ENCODE measurements at places on chromosomes 16 and 17.
A peak's percentile ranks its signal among the peaks of the same experiment; 100 is the strongest.

DNA sequence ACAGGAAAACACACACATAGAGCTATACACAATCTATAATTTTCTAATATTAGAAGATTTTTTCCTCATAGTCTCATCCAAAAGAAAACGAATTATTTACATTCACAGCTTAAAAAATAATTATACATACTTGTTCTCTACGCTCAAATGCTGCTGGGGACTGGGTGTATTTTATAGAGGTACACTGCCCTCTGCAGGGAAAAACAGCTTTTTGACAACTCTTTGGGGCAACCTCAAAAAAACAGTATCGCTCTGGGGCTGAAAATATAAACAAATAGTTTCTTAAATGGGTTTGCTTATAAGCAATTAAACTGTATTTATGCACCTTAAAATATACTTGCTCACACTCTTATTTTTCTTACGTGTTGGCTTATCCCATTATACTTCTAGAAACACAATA is 261.8 kb upstream of the PSMD7 start:
- DNase-seq: no peak

DNA sequence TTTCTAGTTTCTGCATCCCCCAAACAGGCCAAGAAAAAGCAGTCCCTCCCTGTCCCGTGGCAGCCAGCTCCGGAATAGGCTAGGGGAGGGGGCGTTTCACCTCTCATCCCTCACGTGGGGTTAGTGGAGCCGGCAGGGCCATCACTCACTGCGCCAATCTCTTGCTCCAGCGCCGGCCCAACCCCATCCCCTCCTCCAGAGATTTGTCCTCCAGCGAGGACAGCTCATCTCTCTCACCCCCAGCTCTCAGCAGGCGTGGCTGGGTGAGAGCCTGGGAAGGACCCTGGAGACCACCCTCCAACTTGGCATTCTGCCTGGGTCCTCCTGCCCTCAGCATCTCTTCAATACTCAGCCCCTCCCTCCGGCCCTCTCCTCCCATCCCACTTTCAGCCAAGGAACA is 74.1 kb downstream of the TMEM132E start:
- DNase-seq: no peak

GRCh38 chr16:50197582-50197981 is 44.5 kb downstream of the TENT4B start:
- no peak for DNase-seq

DNA sequence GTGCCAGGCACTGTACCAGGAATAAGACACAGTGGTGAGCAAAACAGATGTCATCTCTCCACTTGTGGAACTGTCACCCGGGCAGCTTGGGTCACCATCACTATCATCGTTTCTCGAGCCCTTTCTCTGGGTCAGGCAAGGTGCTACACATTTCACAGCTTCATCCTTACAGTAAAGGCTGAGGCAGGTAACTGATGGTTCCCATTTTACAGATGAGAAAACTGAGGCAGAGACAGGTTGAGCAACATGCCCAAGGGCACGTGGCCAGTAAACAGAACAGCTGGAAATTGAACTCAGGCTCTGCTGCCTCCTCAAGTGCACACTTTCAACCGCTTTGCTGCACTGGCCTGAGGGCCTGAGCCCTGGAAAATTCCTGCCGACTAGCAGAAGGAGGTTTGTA is 294.6 kb downstream of the XYLT1 start:
- no peak for DNase-seq

- DNase-seq: no peak
These were observed 46.9 kb downstream of the HELZ start for GRCh38 chr17:67198131-67198530.

GRCh38 chr17:29060475-29060874 is 17.5 kb downstream of the PIPOX start:
- no peak for DNase-seq

- peak; percentile 37 for DNase-seq
These were observed 16.6 kb downstream of the CASKIN2 start for GRCh38 chr17:75498726-75499213.

DNA sequence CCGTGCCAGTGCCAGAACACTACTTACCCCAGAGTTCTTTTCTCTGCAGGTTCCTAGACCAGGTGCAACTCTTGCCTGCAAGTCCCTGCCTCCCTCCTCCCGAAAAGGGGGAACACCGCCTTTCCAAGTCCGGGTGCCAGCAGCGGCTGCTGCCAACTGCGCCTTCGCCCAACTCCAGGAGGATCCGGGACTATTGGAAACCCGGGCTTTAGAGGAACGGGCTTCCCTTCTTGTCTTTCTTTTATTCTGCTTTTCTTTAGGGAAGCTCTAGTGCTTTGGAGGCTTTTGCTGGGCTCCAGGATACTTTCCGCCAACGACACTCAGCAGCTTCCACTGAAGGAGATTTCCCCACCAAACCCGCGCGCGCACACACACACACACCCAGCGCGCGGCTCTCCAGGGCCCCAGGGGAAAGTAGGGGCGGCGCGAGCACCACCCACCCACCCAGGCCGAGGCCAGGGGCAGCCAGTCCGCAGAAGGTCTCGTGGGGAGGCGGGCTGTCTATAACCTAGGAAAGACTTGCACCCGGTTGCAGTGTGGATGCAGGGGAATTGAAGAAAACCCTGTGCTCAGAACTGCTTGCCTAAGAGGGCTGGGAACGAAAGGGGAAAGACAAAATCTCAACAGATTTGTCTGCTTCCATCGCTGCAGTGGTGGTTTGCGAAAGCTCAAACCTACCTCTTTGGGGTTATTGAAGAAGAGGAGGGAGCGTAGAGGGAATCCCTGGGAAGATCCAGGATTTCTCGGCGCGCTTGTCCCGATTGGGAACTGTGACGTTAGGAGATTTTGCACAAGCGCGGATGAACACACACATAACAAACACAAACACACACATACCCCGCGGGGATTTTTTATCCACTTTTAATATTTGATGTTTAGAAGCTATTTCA is 977 bp upstream of the CA10 start:
- DNase-seq: no peak

- no peak for DNase-seq
These were observed 11.1 kb downstream of the TRPV3 start for GRCh38 chr17:3546521-3546920.

DNA sequence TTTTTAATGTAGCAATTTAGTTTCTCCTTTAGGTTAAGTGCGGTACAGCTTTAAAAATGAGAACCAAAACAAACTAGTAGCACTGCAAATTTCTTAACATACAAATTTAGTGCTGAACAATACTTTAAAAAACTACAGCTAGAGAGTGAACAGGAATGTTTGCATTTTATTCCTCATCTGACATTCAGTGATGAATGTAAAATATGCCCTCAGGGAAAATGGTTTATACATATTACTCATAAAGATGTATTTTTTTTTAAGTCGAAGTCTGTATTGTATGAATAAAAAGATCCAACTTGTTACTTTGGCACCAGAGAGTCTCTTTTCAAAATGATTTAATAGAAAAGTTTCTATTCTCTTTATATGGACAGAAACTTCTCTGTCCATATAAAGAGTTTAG is 96.8 kb downstream of the BRIP1 start:
- DNase-seq: no peak

GRCh38 chr17:68790931-68791330 is 164.3 kb downstream of the ABCA8 start:
- DNase-seq: no peak

- DNase-seq: no peak
These were observed 69.3 kb upstream of the MED13 start for GRCh38 chr17:62134397-62134796.

DNA sequence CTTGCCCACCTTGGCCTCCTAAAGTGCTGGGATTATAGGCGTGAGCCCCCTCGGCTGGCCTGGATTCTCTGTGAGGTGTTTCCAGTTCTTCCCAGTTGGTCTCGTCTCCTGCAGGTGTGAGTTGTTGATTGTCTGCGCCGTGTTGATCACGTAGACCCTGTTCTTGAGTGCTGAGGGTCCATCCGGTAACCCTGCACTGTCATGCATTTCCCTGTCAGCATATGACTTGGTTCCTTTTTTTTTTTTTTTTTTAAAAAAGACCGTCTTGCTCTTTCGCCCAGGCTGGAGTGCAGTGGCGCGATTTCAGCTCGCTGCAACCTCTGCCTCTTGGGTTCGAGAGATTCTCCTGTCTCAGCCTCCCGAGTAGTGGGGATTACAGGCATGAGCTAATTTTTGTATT is 17.3 kb downstream of the MGRN1 start:
- DNase-seq: no peak

- no peak for DNase-seq
These were observed 25.5 kb downstream of the ACSF3 start for GRCh38 chr16:89119166-89119621.

GRCh38 chr17:64687376-64687775 is 25.3 kb upstream of the SMURF2 start:
- no peak for DNase-seq

DNA sequence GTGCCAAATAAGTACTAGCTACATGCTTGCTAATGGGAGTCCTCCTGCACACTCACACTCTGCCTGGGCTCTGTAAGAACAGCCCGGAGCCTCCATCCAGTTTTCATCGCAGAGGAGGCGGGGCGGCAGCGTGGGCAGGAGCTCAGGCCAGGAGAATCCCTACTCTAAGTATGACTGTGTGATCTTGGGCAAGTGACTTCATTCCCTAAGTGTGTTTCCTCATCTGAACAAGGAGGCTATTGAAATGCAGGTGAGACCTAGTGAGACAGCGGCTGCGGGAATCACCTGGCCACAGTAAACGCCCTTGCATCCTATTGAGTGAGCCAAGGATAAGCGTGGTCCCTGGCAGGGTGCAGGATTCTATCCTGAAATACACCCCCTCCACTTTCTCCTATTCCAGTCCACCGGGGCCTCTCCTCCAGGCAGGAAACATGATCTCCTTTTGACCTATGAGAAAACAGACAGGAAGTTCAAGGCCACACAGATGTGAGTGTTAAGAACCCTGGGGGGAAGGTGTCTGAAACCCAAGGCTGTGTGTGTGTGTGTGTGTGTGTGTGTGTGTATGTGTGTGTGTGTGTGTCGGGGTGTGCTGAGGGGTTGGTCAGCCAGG is 5.2 kb upstream of the RAI1 start:
- DNase-seq: no peak

DNA sequence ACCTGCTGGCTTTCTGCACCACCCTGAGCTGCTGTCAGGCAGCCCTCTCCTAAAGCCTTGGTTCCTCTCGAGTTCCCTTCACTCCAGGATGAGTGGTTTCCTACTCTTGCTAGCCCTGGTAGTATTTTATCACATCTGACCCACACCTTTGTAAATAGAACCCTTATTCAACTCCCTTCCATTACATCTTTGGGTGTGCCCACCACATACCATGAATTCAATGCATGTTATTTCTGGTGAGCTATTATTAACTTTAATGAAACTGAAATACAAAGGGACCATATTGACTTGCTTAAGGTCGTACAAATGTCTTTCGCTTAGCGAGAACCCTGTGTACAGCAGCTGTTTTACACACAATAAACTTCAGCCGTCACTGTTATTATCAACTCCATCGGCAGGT is 521.3 kb downstream of the GRIN2A start:
- no peak for DNase-seq

DNA sequence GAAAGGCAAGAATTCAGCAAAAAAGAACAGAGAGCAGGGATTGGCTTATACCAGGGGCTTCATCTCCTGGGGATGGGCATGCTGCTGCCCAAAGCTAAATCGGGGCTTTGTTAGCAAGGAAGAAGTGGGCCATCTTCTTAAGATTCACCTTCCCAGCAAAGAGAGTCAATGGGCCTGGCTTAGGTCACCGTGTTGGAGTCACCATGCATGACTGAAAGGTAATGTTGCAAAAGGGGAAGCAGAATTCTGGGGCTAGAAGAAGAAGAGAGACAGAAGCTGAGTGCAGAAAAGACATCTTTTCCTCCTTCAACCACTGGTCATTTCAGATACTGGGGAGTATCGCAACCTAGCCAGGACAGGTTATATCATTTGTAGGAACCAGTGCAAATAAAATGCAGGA is 76.3 kb upstream of the KIFC3 start:
- DNase-seq: no peak

- no peak for DNase-seq
These were observed 22.2 kb upstream of the LCMT1 start for GRCh38 chr16:25089351-25089750.

DNA sequence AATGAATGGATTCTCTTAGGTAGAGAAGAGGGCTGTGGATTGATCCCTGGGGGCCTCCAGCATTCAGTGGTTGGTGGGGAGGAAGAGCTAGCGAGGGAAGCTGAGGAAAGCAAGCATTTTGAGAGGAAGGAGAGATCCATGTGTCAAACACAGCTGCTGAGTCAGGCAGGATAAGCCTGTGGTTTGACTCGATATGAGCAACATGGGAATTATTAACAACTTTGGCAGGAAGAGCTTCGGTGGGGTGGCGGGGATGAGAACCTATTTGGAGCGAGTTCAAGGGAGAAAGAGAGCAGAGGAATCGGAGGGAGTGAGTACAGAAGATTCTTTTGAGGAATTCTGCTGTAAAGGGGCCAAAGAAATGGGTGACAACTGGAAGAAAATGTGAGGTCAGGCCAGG is 59.5 kb upstream of the CDC42EP4 start:
- DNase-seq: no peak

DNA sequence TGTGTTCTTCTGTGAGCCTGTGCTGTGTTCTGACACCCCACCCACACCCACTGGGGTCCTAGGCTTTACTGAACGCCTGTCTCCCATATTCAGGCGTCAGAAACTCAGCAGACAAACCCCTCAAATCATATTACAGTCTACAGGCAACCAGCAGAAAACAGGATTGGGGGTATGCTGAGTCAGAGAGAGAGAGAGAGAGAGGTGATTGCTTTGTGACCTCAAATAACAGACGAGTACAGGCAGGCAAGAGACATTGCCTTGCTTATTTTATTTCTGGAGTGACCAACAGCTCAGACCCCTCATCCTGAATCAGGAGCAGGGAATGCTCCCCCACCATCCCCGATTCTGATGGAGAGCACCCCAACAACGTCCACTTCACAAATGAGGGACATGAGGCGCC is 473.9 kb downstream of the PMP22 start:
- DNase-seq: no peak

DNA sequence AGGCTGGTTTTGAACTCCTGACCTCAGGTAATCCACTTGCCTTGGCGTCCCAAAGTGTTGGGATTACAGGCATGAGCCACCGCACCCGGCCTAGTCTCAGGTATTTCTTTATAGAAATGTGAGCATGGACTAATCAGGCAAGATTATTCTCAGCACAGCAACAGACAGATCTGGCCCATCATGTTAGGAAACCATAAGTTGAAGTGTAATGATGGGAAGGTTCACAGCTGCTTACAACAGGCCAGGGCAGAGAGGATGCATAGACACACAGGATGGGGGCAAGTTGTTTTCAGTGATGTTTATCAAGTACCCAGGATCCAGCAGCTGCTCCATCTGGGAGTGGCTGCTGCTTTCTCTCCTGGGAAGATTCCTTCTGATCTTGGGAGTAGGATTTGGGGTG is 16.6 kb upstream of the NOS2 start:
- DNase-seq: no peak

DNA sequence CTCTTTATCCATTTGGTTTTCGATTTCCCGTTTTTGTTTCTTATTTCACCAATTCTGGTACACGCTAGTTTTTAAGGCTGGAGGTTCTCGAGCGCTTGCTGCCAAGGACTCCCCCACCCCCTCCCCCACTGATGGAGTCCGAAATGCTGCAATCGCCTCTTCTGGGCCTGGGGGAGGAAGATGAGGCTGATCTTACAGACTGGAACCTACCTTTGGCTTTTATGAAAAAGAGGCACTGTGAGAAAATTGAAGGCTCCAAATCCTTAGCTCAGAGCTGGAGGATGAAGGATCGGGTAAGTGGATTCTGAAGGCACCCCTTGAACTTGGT is 825 bp downstream of the RPTOR start:
- DNase-seq: no peak

- DNase-seq: no peak
These were observed 19.7 kb upstream of the MEIOC start for GRCh38 chr17:44636562-44636961.

GRCh38 chr16:87053016-87053982 is 263.9 kb downstream of the C16orf95 start:
- DNase-seq: no peak

- no peak for DNase-seq
These were observed 31.3 kb upstream of the KRT17 start for GRCh38 chr17:41655611-41656111.
